Activated CD4-positive, alpha-beta memory T cell treated with anti-CD3 and anti-CD28 coated beads, Interleukin-2, amount 10 ng/mL, durations not matched to agents 7 days and 5 days (primary cell): ENCODE measurements at places on chromosomes 6 and 20. TPM values are rescaled to one million over a fixed set of nuclear protein-coding genes. Genes with fewer than 3 reads are reported as not detected.
A peak's percentile ranks its signal among the peaks of the same experiment; 100 is the strongest.

The GLP1R gene
- not detected for total RNA-seq

The SRSF3 gene
- 385 TPM for total RNA-seq

The RAET1E gene
- not detected for total RNA-seq

The EYA2 gene
- total RNA-seq, result 0.28 TPM

The TREML2 gene
- total RNA-seq, result 19.2 TPM

DNA sequence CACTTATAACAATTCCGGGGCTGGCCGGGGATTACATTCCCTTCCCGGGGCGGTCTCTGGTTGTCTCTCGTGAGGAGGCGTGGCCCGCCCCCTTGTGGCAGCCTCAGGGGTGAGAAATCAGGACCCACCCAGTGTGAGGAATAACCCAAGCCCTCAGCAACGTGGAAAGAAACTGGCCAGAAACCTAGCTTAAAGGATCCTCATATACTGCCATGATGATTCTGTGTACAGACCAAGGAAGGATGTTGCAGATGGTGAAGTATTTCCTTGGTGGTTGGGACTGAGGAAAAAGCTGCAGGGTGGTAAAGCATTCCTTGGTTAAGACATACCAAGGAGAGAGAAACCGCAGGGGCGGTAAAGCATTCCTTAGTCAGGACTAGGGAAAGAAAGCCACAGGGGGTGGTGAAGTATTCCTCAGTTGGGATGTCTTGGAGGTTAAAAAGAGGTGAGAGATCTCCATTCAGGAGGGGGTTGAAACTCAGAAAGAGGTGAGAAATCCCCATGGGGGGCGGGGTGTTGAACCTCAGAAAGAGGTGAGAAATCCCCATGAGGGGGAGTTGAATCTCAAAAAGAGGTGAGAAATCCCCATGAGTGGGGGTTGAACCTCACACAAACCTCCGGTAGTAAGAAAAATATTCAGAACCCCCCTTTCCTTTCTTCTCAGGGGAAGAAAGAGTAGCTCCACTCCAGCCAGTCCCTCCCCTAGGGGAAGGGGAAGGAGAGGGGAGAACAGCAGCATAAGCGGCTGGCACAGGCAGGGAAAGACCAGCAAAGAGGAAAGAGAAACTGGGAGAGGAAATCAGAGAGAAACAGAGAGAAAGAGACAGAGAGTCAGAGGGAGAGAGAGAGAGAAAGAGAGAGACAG lies 238.1 kb downstream of the RNGTT start:
- DNase-seq, result no peak

GRCh38 chr6:170158296-170159021 lies 132.4 kb downstream of the DLL1 start:
- DNase-seq, result no peak

GRCh38 chr20:18734525-18735189 lies 78.9 kb upstream of the SCP2D1 start:
- DNase-seq, result no peak

- DNase-seq, result no peak
Measured at GRCh38 chr6:168158980-168159349, 80.0 kb upstream of the FRMD1 start.

DNA sequence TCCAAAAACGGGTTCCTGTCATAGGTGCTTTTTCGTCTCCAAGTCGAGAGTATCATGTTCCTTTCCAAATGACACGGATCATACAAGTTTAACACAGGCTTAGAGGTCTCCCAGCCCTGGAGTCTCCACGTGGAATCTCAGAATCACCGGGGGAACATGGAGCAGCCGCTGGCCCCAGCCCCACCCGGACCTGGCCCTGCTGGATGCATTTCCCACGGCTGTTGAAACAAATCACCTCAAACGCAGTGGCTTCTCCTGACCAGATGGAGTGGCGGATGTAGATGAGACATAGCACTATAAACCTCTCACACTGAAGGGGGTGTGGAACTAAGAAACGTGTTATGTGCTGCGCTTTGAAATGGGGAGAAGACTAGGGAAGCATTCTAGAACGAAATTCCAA lies 70.0 kb upstream of the FRMD1 start:
- peak; percentile 12 for DNase-seq

GRCh38 chr6:11425876-11426275 lies 111.7 kb upstream of the TMEM170B start:
- DNase-seq, result no peak

DNA sequence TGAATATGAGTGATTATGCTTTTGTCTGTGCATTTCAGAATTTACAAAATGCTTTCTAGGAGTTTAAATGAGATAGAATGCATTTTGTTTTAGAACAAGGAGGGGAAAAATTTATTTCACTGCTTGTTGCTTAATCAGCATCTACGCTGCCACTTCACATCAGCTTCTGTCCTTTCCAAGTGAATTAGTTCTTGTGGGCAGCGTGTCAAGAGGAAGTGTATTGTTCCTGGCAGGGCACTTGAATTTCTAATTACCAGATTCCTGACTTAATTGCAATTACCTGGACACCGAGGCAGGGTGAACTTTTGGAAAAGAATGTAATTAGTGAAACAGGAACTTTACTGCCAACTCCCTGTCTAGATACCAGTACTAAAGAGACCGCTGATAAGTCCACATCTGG lies 263.5 kb downstream of the TMEM242 start:
- DNase-seq, result no peak

- no peak for DNase-seq
Measured at GRCh38 chr6:16555550-16555949, 205.7 kb downstream of the ATXN1 start.
